Osteoblast (primary cell): ENCODE measurements at places on chromosomes 5 and 9. TPM values are rescaled to one million over a fixed set of nuclear protein-coding genes. Genes with fewer than 3 reads are reported as not detected.

The SLC45A2 gene
- 0.36 and 0.59 TPM in 2 replicates for total RNA-seq

The PCDHA13 gene
- total RNA-seq = under 0.01 TPM in 2 replicates

The MUSK gene
- total RNA-seq = under 0.01 TPM in 1 of 2 replicates, not detected in the other

The DIPK1B gene
- total RNA-seq = not detected in 2 replicates

The DMRT3 gene
- not detected in 2 replicates for total RNA-seq

The PCDHA1 gene
- not detected in 2 replicates for total RNA-seq

The PCDHB7 gene
- 2.2 and 2.4 TPM in 2 replicates for total RNA-seq

The C5 gene
- total RNA-seq = 5.1 and 5.6 TPM in 2 replicates

The RNF183 gene
- total RNA-seq = not detected in 2 replicates

The RETREG1 gene
- total RNA-seq = 8.3 TPM in 2 replicates

The MTAP gene
- total RNA-seq = 30.4 and 35.9 TPM in 2 replicates

The MLANA gene
- under 0.01 TPM in 1 of 2 replicates, not detected in the other for total RNA-seq

The TMEM174 gene
- total RNA-seq = not detected in 2 replicates

The SLC36A3 gene
- not detected in 2 replicates for total RNA-seq

The ACOT12 gene
- 0.29 TPM in 1 of 2 replicates, not detected in the other for total RNA-seq

The LPAR1 gene
- 119 and 151 TPM in 2 replicates for total RNA-seq

The ADAM19 gene
- 12.1 and 14.5 TPM in 2 replicates for total RNA-seq

The KIF4B gene
- not detected in 2 replicates for total RNA-seq

The GRXCR2 gene
- total RNA-seq = not detected in 2 replicates

The DNAH5 gene
- total RNA-seq = 0.36 and 0.59 TPM in 2 replicates

The PCDH1 gene
- 0.29 and 1.4 TPM in 2 replicates for total RNA-seq

The MPDZ gene
- 58.3 and 66.6 TPM in 2 replicates for total RNA-seq

The PCDHA9 gene
- total RNA-seq = 0.29 and 0.36 TPM in 2 replicates

The KCNV2 gene
- not detected in 2 replicates for total RNA-seq

The CTXN3 gene
- total RNA-seq = not detected in 2 replicates

The ERGIC1 gene
- total RNA-seq = 109 and 128 TPM in 2 replicates

The PCDHGA7 gene
- 6.5 TPM in 2 replicates for total RNA-seq

The TMEM8B gene
- 2.1 and 2.5 TPM in 2 replicates for total RNA-seq

The PHF24 gene
- under 0.01 TPM in 1 of 2 replicates, not detected in the other for total RNA-seq
